Psoas muscle (tissue), 8 donors: ENCODE measurements at places on chromosomes 4 and X.
A peak's percentile ranks its signal among the peaks of the same experiment; 100 is the strongest.

- no peak for DNase-seq
These were observed 21.8 kb downstream of the NR3C2 start for GRCh38 chr4:148420397-148420796.

DNA sequence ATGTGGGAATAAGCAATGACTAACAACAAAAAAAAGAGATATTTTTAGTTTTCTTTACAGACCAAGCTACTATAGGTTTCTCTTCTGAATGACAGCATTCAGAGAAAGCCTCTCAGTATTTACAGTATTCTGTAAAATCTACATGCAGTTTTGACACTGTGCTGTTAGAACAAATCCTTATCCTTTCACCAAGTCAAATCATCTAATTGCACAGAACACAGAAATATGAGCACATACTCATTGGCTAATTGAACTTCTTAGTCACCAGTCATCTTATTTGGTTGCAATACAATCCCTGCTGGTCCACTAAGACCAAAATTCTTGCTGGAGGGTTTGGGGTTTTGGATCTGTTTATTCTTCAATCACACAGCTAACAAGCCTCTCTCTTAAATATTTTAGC, 5.7 kb downstream of the ACOT9 start:
- DNase-seq: no peak

GRCh38 chr4:17296921-17297890, 214.7 kb downstream of the QDPR start:
- DNase-seq: no peak

- DNase-seq: no peak
These were observed 1.7 kb downstream of the FAM120C start for GRCh38 chrX:54181202-54181953.

GRCh38 chr4:20176881-20177280, 74.8 kb upstream of the SLIT2 start:
- DNase-seq: no peak

DNA sequence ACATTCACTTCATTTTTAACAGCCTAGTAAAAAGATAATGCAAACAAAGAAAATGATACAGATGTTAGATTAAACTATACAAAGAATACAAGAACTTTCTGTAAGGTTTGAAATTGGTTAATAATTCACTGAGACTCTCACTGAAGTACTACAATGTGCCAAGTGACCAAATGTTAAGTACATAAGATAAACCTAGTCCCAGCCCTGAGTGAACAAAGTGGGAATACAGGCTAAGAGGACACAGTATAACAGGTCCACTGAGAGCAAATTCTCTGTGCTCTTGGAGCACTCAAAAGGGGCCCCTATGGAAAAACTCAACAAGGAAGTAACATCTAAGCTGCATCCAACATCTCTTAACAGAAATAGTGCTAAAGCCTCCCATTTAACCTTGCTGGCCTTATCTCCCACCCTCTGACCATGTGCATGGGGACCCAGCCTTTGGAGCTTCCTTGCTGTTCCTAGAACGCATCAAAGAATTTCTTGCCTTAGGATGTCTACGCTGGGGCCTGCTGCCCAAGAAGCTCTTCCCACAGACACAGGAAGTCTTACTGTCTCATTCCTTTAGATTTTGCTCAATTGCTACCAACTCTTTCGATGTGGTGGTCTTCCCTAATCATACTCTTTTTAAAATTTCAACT, 113.4 kb downstream of the ZAR1 start:
- DNase-seq: no peak

GRCh38 chr4:10706236-10706635, 21.7 kb upstream of the CLNK start:
- DNase-seq: no peak

DNA sequence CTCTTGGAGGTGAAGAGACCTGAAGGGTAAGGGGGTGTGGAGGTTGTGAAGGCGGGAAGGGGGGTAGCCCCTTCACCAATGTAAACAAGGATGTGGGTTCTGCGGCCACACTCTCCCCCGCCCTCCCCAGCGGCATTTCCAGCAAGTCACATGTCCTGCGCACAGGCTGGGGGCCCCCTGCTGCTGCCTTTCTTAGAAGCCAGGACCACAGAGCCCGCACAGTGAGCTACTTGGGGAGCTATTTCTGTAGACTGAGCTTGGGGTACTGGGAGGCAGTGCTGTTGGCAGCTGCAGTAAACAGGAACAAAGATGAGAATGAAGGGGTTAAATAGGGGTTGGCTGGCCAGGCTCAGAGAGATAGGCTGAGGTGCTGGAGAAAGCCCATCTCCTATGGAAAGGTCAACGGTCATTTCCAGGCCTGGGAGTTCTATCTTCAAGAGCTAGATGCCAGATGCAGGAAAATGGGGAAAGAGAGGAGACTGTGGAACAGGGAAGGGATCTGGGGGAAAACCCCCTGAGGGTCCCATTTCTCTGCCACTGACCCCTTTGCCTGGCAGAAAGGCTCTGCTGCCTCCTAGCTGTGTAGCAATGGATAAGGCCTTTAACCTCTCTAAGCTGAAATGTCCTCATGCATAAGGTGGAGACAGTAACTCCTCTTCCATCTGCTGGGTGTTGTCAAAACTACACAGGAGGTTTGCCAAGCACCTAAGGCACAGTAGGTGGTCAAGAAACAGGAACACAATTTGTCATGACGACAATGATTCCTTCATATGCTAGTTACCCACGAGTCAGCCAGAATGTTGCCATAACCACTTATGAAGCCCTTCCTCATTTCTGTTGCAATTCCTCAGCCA, 18.5 kb upstream of the PIM2 start:
- DNase-seq: peak; percentile 24

GRCh38 chr4:87005369-87005689, 70.5 kb downstream of the AFF1 start:
- DNase-seq: no peak

GRCh38 chr4:143768007-143768591, 67.6 kb upstream of the FREM3 start:
- DNase-seq: no peak

GRCh38 chr4:178082906-178083305, 640.7 kb upstream of the AGA start:
- DNase-seq: no peak

DNA sequence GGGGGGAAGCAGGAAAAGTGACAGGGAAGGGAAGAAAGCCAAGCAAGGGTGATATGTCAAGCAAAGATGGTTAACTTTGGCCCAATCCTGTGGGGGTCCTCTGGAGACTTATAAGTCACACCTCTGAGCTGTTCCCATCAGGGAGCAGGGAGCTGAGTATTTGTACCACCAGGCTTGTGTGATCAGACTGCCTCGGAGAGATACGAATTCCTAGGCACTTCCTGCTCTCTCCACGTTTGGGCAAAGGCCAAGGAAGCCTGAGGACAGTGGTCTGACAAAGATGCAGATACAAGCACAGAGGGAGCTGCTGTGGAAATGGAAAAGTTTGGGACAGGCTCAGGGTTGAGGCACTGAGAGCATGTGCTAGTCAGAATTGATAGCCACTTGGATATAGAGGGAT, 10.4 kb upstream of the PPP3CA start:
- DNase-seq: no peak

- no peak for DNase-seq
These were observed 132.0 kb upstream of the HDX start for GRCh38 chrX:84634201-84634782.

- DNase-seq: peak; percentile 70
These were observed at the start of gene CCNB3 for GRCh38 chrX:50204364-50204899. Gene CCNB3, plus strand, starts transcription at chrX:50204765. Its CDS starts 80,399 bp downstream, at chrX:50285164.

- DNase-seq: no peak
These were observed 89.5 kb downstream of the AASDH start for GRCh38 chr4:56297776-56298175.

- no peak for DNase-seq
These were observed 67.6 kb upstream of the DCLK2 start for GRCh38 chr4:150010525-150011126.

GRCh38 chr4:122086338-122087065, 65.6 kb upstream of the BLTP1 start:
- no peak for DNase-seq

GRCh38 chr4:104866809-104867208, 279.9 kb upstream of the TET2 start:
- DNase-seq: no peak

DNA sequence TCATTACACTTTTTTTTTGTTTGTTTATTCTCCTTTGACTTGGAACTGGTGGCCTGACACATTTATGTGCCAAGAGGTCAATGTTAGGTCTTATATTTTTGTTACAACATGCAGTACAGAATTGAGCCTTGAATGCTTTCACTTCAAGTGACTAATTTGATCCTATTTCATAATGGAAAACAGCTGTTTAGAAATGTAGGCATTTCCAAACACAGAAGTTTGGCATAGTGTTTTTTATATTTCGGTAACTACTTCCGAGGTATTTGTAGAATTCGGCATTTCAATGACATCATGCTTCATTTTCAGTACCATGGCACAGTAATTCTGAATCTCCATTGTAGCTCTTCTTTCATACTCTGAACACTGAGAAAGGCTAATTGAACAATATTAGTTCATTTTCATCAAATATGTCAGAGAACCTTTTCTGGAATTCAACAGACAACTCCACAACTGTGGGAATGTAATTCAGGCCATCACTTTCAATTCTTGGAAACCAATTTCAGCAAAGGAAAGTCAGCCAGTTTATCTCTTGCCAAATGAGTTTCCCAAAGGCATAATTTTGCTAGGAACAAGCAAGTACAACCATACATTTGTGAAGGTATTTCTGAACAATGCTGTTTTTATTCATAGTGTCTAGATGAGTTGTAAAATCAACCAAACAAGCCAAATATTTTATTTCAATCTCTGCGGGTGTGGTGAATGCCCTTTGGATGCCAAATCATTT, 11.4 kb downstream of the FAM120C start:
- no peak for DNase-seq

DNA sequence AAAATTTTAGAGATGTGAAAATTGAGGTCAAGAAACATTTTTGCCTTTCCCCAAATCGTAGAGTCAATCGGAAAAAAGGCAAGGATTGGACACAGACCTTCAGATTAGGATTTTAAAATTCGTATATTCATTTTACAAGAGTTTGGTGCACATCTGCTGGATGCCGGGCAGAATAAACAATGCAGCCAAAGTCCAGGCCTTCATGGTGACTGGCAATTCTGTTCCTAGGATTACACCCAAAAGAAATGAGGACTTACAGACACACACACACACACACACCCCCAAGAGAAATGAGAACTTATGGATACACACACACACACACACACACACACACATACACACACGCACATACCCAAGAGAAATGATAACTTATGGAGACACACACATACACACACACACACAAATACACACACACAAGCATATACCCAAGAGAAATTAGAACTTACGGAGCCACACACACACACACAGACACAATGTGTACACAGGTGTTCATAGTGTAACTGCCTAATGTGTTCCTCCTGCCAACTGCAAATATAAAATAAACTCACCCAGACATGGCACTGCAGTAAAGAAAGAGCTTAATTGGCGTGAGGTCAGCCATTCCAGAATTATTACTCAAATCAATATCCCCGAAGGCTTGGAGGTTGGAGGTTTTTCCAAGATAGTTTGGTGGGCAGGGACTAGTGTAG, 165.7 kb upstream of the STS start:
- DNase-seq: no peak

DNA sequence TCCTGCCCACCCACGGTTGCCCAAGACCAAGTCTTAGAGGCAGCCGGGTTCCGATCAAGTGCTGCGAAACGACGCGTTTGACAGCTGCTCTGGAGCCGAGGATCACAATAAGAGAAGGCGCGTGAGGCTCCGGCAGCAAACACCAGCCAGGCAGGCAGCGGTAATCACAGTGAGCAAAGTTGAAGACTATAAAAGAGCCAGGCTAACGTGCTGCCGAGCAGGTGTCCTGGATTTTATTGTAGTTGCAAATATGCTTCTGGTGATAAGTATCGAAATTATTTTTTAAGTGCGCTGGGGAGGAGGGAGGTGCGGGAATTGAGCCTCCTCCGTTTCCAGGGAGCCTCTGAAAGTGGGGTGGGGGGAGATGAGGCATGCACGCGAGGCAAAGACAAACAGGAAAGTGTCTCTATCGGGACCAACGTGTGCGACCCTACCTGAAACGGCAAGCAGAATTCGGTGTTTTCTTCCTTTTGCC, 590 bp downstream of the GABRA2 start:
- DNase-seq: no peak

DNA sequence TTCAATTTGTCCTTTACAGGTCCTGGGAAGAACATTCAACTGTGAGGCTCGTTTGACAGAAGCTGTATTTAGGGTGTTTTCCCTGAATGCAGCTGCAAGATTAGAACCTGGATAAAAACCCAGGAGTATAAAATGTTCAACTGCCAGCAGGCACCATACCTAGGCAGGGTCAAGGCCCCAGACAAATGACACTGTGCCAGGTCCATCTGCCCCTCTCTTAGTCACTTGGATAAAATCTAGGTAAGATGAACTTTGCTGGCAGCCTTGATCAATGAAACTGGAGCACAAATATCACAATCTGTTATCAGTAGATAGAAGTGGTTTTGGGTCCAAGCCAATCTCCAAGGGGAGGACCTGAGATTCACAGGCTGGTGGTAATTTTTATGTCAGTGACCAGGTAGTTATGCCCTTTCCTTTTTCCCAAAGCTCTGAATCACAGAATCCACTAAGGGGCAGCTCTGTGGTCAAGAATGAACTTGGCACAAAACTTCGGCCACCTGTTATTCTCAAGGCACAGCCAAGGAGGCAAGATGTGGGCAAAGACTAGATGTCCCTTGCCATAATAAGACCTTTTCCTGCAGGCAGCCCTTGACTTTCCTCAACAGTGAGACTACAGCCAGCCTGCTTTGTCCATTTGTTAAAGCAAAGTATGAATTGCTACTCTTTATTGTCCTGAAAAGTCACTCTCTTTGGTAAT, 501.0 kb downstream of the PPARGC1A start:
- DNase-seq: no peak

- no peak for DNase-seq
These were observed 25.2 kb upstream of the ANAPC4 start for GRCh38 chr4:25351777-25352416.

DNA sequence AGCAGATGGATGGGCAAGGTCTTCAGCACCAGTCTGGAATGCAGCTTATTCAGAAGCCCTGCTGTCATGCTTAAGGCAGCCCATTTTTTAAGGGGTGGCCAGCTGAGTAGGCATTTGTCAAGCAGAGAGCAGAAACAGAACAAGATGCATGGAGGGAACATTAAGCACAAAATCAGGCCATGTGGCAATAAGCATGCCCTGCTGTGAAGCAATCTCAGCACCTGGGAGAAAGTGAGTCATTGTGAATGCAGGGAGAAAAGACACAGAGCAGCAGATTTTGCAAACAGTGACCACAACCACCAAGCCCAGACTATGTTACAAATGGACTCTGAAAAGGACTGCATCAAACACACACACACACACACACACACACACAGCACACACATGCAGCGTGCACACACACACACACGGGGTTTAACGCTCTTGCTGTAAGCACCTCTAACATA, 94.1 kb upstream of the GALNT7 start:
- DNase-seq: no peak

DNA sequence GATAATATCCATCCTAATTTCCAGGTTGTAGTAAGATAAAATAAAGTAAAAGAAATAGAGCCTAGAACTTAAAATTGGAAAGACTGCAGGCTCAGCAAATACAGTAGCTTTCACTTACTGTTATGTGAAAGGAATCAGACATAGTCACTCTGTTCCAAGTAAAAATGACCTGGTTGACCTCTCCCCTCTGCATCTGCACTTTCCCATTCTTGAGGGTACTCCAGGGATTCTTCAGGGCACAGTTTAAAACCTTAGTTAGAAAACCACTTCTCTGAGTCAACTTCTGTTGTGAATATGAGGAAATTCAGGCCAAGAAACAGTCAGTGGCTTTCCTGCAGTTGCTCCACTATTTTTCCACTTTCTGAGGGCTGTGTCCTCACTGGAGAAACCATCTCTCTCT, 42.9 kb downstream of the FRAS1 start:
- DNase-seq: no peak
